ENCODE measurements at places on chromosomes 1 and 21.

- DNase-seq: no peak
Measured at GRCh38 chr21:33558777-33559421, 16.1 kb downstream of the SON start.

DNA sequence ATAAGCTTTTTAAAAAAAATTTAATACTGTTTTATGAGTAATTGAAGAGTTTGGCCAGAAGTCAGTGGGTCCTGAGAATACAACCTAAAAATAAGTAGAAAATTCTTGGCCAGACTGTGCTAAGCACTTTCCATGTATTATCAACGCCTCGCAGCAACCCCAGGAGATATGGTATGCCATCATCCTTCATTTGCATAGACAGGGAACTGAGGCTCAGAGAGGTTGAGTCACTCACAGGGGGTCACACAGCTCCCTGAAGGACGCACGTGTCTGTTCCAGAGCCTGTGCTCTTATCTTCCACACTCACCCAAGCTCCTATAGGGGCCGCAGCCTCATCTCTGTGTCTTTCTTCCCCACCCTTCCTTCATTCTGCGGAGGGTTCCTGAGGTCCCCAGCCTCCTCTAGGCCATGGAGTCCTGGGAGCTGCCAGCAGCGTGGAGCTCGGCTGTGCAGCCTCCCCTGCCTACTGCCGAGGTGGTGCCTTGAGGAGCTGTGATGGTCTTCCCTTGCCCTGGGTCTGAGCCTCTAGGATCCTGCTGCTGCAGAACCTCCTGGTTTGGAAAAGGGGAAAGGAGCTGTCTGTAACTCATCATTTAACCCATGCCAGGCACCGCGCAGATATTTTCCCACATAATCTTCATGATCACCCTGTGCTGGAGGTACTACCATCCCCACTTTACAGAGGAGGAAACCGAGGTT lies 30.3 kb upstream of the ECE1 start:
- no peak for DNase-seq

GRCh38 chr1:30320581-30320890 lies 402.8 kb downstream of the MATN1 start:
- no peak for DNase-seq

GRCh38 chr1:212937034-212937433 lies 13.3 kb upstream of the VASH2 start:
- DNase-seq: no peak
